ENCODE measurements at places on chromosomes 11 and 22.

DNA sequence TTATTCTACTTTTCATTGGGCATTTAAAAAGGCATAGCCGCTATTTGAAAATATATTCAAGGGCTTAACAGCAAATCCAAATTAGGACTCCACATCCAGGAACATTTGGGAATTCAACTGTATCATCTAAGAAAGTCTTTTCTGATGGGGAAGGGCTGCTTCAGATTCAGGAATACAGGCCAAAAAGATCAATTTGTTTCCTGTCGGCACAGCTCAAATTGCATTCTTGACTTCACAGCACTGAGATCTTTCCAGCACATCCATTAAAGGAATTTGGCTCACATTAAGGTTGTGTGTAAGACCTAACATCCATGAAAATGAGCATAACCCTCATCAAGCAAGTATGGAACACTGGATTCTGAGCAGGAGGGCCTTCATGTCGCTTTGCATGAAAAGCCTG is 1169.5 kb upstream of the CCDC90B start:
- DNase-seq, result no peak

DNA sequence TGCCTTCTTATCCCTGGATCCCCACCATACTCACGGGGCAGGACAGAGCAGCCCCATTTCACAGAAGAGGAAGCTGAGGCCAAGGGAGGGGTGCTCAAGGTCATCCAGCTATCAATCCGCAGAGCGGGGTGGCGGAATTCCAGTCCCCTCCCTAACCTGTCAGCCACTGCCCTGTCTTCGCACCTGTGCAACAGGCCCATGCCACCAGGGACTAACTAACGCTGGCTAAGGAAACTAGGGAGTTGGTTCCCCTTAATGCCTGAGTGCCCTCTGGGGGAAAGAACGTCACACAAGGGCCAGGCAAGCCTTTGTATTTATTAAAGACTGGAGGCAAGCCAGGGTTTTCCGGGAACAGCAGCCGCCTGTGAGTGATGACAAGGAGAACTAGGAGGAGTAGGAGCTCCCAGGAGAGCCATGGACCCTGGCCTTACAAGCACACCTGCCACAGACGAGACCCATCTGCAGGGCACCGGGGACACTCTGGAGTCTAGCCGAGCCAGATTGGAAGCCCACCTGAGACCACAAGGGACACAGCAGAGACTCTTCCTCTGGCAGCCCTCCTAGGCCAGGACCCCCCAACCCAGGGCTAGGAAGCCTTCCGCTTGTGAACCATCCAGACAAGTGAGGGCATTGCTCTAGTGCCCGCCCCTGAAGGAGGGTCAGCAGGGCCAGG is 64.4 kb downstream of the MYH9 start:
- no peak for DNase-seq

- DNase-seq, result no peak
These were observed 196.4 kb downstream of the LARGE1 start for GRCh38 chr22:33723915-33724314.

DNA sequence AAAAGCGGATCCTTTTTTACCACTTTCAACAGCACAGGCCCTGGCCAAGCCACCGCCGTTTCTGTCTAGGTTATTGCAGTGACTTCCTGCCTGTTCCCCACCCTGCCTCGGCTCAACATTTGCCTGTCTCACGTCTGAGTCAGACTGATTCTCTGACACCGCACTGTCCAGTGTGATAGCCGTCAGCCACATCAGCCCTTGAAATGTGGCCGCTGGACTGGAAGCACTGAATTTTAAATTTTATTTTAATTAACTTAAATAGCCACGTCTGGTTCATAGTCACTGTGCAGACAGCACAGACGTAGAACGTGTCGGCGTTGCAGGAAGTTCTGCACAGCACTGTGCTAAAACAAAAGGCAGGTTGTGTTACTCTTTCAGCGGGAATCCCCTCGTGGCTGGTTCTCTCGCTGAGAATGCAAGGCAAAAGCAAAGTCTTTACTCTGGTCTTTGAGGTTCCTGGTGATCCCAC is 56.3 kb upstream of the ADSL start:
- DNase-seq, result no peak

GRCh38 chr22:49609207-49609876 is 218.3 kb downstream of the BRD1 start:
- DNase-seq, result no peak

- no peak for DNase-seq
These were observed 7.8 kb upstream of the BCL9L start for GRCh38 chr11:118933486-118933885.

DNA sequence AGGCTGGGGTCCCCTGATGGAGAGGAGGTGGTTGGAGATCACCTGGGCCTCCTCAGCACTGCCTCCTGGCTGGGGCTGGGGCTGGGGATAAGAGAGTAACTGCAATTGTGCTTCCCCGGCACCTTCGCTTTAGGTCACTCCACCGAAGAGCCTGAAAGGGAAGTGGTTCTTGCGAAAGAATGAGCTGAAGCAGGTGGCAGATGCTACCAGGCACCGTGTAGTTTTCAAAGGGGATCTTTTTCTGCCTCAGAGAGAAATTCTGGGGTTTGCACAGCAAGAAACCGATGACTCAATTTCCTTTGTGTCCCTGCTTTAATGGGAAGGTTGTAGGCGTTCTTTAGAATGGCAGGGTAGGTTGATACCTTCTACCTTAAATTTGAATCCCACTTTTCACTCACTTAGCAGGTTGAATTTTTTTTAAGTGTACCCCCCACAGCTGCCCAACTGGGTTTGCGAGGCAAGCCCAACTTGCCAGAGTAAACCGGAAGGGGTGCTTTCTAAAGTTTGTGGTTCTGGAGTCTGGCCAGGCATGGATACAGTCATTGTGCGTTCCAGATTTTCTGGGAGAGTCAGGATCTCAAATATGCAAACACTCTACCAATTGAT is 5.3 kb downstream of the CD44 start:
- peak; percentile 56 for DNase-seq

GRCh38 chr11:2381494-2382128 is 4.5 kb downstream of the CD81 start:
- no peak for DNase-seq

- DNase-seq, result peak; percentile 54
These were observed 67.9 kb downstream of the YAP1 start for GRCh38 chr11:102177974-102178631.

DNA sequence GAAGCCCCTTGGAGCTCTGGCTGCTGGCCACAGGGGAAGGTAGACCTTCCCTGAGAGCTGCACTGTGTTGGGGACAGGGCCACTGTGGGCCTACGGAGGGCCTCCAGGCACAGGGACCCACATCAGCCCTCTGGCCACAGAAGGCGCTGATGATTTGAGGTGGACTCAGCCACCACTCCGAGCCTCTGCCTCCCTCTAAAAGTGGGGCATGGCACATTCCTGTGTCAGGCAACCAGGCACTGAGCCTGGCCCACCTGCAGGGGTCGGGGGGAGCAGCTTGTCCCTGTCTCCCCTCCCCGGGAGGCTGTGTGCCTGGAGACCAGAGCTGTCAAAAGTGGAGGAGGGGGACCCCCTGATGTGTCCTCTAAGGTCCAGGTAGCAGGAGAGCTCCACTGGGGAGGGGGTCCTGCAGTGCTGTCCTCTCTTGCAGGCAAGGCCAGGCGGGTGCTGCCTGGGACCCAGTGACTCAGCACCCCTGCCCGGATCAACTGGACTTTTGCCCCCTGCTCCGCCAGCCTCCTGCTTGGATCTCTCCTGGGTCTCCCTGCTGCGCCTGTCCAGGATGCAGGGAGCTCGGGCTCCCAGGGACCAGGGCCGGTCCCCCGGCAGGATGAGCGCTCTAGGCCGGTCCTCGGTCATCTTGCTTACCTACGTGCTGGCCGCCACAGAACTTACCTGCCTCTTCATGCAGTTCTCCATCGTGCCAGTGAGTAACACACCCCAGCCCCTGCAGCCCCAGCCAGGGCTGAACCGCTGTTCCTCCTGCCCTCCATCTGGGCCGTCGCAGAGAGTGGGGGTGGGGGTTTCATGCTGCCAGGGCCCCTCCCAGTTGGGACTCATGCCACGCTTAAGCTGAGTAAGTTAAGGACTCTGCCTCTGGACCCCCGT is 17.5 kb upstream of the CDKN1C start:
- DNase-seq, result no peak

GRCh38 chr11:83927422-83927821 is 641.3 kb upstream of the CCDC90B start:
- DNase-seq, result no peak

GRCh38 chr11:17631702-17632365 is 84.8 kb downstream of the OTOG start:
- DNase-seq, result no peak

- peak; percentile 76 for DNase-seq
These were observed 1.0 kb upstream of the POLD4 start for GRCh38 chr11:67354075-67355022.

DNA sequence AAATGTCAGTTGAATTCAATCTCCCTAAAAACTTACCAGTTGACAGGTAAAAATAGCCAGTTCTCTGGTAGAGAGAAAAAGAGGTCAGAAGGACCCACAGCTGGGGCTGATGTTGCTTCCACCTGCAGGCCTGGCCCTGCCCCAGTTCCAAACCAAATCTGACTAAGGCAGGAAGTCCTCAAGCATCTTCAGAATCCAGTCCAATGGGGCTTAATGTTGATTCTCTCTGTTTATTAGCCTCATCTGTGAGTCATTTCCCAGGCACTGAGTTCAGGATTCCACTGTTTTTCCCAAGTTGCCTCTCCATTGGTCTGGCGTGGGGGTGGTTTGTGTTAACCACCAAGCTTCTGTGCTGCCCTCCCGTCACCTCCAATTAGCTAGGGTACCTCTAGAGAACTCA is 601.8 kb downstream of the INSC start:
- DNase-seq, result no peak

DNA sequence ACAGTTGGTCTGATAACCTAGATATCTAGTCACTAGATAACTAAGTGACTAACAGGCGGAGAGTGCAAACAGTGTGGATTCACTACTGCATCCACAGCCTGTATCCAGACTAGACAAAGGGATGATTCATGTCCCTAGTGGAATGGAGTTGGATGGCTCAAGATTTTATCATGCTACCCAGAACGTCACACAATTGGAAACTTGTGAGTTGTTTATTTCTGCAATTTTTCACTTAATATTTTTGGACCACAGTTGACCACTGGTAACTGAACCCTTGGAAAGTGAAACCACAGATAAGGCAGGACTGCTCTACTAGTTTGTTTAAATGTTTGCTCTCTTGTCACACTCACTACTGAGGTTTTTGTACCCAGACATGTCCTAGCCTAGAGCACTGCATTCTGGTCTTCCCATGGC is 76.0 kb downstream of the UBASH3B start:
- DNase-seq, result peak; percentile 70

DNA sequence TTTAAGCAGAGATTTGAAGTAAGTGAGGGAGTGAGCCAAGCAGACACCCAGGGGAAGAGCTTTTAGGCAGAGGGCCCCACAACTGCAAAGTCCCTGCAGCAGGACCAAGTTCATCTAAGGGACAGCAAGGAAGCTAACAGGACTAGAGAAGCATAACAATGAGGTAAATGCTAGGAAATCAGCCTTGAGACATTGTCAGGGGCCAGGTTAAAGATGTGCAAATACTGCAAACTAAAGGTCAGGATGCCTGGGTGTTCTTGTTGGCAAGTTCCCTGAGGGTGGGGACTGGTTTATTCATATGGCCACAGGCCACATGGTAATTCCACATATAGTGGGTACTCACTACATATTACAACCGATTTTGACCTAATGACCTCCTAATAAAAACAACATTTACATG is 399.2 kb upstream of the NARS2 start:
- DNase-seq, result no peak

GRCh38 chr22:43566561-43567332 is 154.9 kb downstream of the MPPED1 start:
- DNase-seq, result no peak

DNA sequence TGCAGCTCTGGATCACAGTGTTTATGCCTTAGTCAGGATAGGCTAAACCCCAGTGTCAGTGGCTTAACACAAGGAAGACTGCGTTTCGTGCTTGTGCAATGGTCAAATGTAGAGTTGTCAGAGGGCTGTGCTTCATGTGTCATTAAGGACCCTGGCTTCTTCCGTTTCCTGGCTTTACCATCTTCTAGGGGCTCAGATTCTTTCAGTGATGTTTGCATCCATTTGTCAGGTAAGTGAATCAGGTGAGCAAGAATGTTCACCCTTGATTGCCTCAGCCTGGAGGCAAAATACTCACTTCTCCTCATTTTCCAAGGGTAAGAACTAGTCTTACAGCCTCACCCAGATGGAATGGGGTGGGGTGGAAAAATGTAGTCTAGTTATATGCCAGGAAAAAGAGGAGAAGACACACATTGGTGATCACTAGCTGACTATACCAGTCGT is 20.5 kb upstream of the AMOTL1 start:
- DNase-seq, result no peak

- DNase-seq, result no peak
These were observed 25.1 kb downstream of the KCNQ1OT1 start for GRCh38 chr11:2674658-2675131.

- no peak for DNase-seq
These were observed 17.5 kb upstream of the ACCSL start for GRCh38 chr11:44029977-44030911.

- no peak for DNase-seq
These were observed 48.2 kb upstream of the SMCO4 start for GRCh38 chr11:93591247-93591898.

GRCh38 chr22:48235744-48236143 is 1473.3 kb downstream of the TBC1D22A start:
- no peak for DNase-seq

GRCh38 chr11:91932151-91932821 is 292.3 kb upstream of the FAT3 start:
- DNase-seq, result no peak

DNA sequence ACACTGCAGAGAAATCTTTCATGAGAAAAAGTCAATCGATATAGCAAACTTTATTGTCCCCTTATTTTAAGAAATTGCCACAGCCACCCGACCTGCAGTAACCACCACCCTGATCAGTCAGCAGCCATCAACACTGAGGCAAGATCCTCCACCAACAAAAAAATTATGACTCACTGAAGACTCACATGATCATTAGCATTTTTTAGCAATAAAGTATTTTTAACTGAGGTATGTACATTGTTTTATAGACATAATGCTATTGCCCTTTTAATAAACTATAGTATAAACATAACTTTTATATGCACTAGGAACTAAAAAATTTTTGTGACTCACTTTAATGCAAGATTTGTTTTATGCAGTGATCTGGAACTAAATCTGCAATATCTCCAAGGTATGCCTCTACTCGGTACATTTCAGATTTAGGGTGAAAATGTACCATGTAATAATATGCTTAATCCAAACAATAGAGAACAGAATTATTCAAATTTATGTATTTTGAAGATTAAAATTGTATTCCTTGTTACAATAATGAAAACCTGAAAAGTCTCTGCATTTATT is 79.2 kb upstream of the CEP126 start:
- no peak for DNase-seq

GRCh38 chr11:35098855-35099254 is 40.1 kb upstream of the CD44 start:
- no peak for DNase-seq

GRCh38 chr11:100851147-100851546 is 164.1 kb downstream of the ARHGAP42 start:
- no peak for DNase-seq
